Mesothelial cell of epicardium (in vitro differentiated cells): ENCODE measurements at places on chromosomes 1 and 21.

GRCh38 chr1:109454497-109455133 is 11.7 kb upstream of the SYPL2 start:
- no peak for DNase-seq

- no peak for DNase-seq
These were observed 61.5 kb upstream of the ASB17 start for GRCh38 chr1:75993661-75994060.

DNA sequence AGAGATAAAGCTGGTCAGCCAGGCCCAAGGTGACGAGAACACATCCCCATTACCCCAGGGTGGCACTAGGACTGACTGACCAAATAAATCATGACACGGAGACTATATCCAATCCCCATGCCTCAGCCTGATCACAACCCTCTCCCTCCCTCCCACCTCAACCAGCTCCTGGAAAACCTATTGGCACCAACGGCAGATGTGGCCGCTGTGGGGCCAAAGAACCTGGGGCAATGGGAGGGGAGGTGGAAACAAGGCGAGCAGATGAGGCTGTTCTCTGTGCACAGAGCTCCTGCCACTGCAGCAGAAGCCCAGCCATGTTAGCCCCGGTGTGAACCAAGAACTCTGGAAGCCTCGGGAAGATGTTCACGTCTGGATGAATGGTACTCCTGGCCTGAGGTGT is 77.6 kb downstream of the CD247 start:
- DNase-seq, result no peak

DNA sequence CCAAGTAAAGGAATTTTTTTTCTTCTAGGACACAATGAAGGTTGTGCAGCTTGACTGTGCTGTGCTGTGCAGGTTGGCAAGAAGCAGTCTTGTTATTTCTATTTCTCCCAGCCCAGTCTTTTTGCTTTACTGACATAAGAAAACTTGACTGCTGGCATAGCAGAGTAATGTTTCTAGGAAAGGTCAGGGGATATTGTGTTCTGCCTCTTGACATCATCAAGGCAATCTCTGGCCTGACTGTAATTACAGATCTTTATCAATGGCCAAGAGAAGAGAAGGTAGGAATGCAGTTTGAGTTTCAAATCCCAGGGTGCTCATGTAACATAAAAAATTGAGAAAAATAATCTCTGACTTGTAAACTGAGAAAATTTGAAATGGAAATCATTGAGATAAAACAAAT is 226.3 kb upstream of the ADGRL4 start:
- DNase-seq, result no peak

- no peak for DNase-seq
These were observed at the start of gene TNFRSF25 for GRCh38 chr1:6466023-6466422. Gene TNFRSF25, minus strand, starts transcription at chr1:6466173. Its CDS starts 66 bp downstream, at chr1:6466107.

- DNase-seq, result no peak
These were observed 13.1 kb upstream of the COL24A1 start for GRCh38 chr1:86169625-86170024.

- no peak for DNase-seq
These were observed 69.0 kb upstream of the RAVER2 start for GRCh38 chr1:64675718-64676345.

- DNase-seq, result no peak
These were observed 24.6 kb downstream of the XCL1 start for GRCh38 chr1:168601051-168601450.

DNA sequence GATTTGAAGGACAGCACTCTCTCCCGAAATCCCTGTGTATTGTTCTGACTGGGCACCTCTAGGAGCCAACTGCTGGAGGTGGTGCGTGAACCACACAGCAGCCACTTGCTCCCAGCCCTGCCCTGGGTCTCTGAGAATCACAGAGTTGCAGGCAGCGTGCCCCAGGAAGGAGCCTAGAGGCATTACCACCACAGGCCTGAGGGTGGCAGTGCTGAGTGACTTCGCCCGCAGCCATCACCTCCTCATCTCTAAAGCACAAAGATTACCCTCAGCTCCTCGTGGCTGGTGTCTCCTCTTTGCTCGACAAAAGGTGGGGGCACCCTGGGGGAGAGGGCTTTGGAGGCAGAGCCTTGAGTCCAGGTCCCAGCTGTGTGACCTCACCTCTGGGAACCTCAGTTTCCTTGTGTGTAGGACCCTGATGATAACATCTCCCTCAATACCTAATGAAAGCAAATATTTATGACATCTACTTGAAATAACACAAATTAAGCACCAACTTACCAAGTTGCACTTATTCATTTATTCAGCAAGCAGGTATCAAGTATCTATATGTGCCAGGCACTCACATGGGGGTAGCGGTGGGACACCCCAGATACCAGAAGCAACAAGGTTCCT is 86.3 kb downstream of the VWA5B1 start:
- no peak for DNase-seq

DNA sequence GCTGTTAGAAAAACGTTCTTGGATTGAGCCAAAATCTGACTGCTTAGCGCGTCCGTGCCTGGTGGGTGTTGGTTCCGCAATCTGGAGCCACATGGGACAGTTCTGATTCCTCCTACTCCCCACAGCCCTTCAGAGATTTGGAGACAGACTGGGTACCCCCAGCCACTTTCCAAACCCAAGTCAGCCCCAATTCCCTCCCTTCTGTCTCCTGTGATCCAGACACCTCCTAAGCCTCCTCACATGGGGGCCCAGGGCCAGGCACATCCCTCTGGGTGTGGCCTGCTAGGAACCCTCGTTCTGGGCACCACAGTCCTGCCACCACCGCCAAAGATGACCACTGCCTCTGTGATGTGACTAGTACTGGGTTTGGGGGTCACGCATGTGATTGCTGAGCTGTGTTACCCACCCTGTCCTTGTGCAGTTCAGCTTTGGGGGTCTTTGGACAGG is 4.8 kb downstream of the PLA2G5 start:
- no peak for DNase-seq

DNA sequence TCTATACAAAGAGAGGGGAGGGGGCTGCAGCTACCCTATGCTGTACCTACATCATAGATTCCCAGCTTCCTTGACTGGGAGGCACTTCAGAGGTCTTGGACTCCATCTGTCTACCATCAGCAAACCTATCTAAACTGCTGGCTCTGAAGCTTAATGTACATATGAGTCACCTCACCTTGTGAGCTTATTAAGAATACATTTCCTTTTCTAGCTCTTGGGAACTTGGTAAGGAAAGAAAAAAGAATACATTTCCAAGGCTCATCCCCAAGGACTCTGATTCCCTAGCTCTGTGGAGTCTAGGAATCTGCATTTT is 50.0 kb upstream of the PRELP start:
- DNase-seq, result no peak

- DNase-seq, result no peak
These were observed 32.1 kb downstream of the ARID4B start for GRCh38 chr1:235295902-235296350.

DNA sequence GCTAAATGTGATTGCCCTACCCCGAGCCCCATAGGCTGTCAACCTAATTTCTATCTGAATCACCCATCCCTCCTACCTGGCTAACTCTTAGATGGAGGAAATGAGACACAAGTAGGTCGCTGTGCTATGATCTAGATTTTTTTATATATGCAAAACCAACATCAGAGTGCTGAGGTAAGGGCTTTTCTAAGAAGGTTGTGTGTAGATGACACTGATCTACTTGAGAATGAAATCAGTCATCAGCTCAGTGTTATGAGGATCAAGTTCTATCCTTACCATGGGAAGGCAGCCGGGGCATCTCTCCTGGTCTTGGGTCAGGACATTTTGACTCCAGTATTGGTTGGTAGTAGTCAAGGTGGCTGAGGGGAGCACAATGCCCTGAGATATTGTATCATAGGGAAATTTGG is 23.6 kb downstream of the SLAMF1 start:
- DNase-seq, result no peak
